ENCODE measurements at places on chromosomes 7 and 10.

GRCh38 chr7:16399265-16399831 lies 22.0 kb downstream of the CRPPA start:
- DNase-seq: no peak

- DNase-seq: no peak
Measured at GRCh38 chr7:135981958-135982646, 4.9 kb upstream of the MTPN start.

DNA sequence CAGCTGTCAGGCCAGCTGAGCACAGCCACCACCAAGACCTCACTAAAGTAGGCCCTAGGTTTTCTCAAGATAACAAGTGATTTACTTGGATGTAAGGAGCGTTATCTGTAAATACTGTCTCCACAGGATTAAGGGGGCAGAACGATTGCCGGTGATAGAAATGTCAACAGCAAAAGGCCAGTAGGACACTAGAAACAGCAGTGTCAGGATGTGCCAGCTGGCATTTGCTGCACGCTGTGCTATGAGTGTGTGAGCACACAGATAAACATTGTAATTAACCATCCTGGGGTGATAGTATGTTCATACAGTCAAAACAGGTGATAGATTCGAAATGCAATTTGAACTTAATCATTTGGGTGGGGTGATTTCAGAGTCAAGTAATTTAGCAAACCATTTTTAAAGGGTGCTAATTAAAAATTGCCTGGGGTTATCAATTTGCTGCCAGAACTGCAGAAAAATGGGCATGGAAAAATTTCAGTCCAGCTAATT lies 36.3 kb upstream of the NOBOX start:
- no peak for DNase-seq

DNA sequence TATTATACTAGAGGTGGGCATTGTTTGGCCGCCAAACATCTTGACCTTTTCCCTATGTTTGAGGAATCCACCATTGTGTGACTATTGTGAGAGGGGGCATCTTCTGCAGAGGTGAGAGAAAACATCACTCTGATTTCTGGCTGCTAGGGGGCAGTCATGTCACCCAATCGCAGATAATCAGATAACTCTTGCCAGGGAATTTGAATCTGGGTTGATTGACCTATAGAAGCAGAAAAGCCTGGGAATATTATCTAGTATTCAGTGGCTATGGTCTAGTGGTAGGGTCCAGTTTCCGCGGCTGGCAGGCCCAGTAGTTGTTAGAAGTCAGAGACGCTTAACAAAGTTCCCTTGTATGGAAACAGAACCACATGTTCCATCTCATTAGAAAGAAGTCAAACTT lies 808.5 kb downstream of the PHTF2 start:
- DNase-seq: no peak

GRCh38 chr10:511101-511848 lies 178.2 kb downstream of the DIP2C start:
- DNase-seq: peak; percentile 47

DNA sequence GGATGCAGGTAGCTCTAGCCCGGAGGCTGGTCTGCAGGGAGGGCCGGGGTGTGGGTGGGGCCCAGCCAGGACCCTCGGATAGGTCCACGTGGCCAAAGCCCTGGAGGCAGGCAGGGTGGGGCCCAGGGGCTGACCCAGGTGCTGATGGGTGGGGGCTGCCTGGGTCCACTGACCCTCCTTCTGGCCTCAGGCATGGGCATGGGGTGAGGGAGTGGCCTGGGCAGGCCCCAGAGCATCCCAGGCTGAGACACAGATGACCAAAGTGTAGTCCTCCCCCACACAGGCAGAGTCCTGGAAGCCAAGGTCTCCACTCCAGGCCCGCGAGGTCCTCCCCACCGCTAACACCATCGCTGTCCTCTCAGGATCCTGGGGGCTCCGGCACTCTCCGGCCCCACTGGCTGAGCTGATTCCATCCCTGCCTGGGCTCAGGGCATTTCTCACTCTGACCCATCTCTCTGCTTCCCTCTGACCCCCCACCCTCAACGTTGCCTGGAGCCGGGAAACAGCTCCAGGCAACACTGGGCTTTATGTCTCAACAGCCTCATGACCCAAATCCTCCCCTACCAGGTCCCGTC lies 20.7 kb upstream of the PPP2R2D start:
- no peak for DNase-seq

DNA sequence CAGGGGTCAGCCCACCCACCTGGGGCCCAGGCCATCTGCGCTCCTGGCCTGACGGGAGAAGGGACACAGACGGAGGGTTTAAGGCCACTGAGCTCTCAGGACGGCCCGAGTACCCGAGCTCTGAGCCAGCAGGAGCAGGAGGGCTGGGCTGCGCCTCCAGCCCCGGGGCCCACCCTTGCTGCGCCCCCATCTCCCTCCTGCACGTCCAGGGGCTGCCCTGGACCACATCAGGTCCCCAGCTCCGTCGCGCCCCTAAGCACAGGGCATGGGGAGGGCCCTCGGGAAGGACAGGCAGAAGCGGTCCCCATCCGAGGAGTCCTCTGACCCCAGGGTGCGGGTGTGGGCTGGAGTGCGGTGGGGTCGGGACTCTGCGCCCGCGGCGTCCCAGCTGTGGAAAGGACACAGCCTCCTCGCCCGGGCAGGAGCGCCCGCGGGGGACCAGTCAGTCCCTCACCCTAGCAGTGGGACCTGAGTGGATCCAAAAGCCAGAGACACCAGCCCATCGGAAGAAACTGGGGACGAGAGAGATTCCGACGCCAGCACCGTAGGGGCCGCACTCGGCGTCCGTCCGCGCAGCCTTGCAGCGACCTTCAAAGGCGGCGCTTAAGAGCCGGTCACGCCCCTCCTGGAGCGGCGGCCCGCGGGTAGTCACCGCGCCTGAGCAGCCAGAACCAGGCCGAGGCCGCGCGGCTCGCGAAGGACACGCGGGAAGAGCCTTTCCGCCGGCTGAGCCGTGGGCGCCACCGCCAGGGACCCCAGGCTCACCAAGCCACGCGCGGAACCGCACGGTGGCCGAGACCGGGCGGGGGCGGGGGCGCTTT lies 15.9 kb downstream of the CAMK2B start:
- DNase-seq: peak; percentile 11

DNA sequence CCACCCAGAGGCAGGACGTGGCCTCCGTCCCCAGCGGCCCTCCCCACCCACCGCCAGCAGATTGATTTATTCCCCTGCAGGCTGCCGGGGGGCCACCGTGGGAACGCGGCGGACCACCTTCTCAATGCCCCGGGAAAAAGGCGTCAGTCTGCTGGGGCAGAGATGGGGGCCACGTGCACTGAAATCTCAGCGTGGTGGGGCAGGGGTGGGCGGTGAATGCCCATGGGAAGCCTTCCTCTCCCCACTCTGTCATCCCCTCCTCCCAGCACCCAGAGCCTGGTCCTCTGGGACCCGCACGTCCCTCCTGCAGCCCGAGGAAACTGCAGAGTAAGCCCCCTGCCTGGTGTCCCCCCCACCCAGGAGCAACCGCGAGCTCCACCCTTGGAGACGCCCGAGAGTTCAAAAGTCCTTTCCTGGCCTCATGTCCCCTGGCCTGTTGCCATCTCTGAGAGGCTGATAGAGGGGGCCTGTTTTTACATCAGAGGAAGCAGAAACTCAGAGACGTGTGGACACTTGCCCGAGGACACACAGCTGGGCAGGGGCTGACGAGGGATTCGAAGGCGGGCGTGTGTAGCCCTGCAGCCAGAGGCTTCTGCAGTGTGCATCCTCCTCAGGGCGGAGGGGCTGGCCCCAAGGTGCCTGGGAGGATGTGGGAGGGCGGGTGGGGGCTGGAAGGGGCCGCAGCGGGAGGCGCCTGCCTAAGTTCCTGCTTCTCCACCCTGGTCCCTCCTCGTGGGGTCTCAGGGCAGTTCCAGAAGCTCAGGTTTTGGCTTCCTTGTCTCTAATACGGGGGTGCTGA lies 21.8 kb downstream of the UNCX start:
- DNase-seq: no peak

DNA sequence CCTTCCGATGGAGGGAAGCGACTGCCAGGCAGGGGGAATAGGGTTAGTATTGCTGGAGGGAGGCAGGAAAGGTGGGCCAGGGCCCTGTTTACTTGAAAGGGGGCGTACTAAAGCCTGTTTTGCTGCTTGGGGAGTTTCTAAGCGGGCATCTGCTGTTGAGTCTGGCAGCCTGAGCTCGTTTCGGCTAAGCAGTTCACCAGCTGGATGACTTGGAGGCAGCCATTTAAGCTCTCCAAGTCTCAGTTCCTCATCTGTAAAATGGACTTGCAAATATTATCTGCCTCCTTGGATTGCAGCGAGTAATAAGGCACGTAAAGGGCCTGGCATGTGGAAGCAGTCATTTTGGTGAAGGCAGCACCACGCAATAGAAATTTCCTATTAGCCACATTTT lies 44.0 kb downstream of the LDB3 start:
- DNase-seq: no peak

DNA sequence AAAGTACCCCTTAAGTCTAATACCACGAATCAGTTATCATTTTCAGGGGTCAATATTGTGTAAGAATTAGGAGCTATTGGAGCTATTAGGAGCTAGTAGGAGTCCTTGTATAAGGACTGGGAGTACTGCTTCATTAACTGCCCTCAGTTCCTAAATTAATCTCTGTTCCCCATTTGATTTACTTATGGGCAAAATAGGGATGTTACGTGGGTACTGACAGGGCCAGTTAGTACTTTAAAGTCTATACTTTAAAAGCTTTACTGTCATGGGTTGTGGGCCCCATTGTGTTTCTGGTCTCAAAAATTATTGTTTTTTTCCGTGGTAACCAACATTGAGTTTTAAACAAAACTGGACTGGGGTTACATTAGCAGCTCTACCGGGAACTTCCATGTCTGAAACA lies 60.3 kb downstream of the PRKAR2B start:
- no peak for DNase-seq

GRCh38 chr10:117546581-117547015 lies 4.1 kb downstream of the EMX2 start:
- no peak for DNase-seq

GRCh38 chr10:31034098-31034909 lies 2.6 kb upstream of the ZNF438 start:
- no peak for DNase-seq

DNA sequence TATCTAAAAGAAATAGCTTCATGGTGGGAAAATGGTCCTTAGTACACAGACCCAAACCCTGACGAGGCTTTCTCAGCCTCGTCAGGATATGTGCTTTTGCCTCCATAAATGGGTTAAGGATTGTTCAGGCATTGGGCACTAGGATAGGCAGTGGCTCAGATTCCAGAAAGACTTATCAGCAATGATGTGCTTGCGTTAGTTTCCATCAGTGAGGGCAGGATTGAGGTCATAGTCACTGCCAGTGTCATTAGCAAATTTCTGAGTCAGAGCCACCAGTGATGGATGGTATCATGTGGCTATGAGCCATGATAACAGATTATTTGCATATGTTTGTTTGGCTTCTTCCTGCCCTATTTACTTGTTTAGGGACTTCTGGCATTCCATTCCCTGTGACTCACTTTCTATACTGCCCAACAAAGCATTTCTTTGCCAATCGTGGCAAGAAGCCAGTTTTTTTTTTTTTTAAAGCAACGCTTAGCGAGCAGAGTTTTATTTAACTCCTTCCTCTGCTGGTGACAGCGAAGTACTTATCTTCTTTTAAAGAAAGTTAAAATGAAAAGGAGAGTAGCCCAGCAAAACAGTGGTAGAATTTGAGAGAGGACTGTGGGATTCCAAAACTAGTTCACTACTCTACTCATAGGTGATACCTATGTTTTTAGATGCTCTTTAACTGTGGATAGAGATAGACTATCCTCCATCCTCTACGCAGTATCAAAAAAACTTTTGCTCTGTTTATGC lies 44.4 kb downstream of the MYPN start:
- DNase-seq: no peak

DNA sequence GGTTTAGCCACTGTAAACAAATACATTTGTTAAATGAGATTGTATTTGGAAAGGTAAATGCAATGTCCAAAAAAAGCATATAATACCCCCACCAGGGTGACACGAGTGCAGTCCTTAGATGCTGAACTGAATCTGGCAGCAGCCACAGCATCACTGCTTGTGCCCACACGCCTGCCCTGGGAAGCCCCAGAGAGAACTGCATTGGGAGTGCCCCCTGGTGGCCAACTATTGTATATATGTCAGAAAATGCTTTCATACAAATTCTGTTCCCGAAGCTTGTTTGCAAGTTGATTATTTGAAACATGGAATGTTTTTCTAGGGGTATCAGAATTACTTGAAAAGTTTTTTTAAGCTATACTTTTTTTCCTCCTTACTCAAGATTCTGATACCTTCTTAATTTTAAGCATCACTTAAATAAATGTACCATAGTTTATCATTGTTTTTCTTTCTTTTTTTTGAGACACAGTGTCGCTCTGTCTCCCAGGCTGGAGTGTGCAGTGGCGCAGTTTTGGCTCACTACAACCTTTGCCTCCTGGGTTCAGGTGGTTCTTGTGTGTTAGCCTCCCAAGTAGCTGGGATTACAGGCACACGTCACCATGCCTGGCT lies 50.1 kb downstream of the LANCL2 start:
- peak; percentile 42 for DNase-seq

- no peak for DNase-seq
Measured at GRCh38 chr7:43113622-43114457, 1.4 kb downstream of the HECW1 start.

GRCh38 chr10:42992957-42993390 lies 83.9 kb upstream of the RET start:
- no peak for DNase-seq

GRCh38 chr7:28142650-28143049 lies 37.9 kb downstream of the JAZF1 start:
- DNase-seq: no peak

DNA sequence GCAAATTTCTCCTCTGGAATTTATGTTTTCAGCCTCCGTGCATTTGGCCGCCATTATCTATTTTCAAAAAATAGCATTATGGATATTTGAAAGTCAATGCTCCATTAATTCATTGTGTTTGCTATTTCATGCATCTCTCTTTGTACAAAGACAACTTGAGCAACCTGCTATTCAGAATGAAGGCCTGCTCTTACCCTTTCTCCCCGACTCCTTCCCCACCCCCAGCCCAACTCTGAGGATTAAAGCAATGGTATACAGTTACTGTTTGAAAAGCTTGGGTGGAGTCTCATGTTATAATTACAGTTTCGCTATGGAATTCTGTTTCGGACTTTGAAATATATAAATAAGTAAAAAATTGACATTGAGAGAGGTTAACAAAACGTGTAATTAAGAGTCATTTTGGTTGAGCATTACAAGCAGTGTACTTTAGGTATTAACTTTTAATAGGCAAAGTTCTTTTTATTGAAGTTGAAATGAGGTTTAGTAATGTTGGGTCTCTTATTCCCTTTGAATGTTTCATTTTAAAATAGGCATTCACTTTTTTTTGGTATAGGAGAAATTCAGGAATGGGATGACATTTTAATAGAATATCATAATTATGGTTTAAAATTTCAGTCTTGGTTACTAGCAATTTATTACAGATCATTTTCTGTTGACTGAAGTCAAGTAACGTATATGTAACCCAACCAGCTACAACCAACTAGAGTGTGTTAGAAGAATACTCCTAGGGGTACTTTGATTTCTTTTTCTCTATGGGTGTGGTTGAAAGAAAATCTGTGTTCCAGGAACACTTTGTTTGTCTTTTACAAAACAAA lies 93.1 kb downstream of the ARID5B start:
- no peak for DNase-seq

- no peak for DNase-seq
Measured at GRCh38 chr7:10593080-10593479, 380.6 kb upstream of the PHF14 start.

Measured in stimulated activated CD8-positive, alpha-beta memory T cell treated with anti-CD3 and anti-CD28 coated beads, Interleukin-12 subunit alpha, Interleukin-12 subunit beta, amount 100 ng/mL, for 4 hours (primary cell).